T-helper 17 cell (primary cell): ENCODE measurements at places on chromosomes 6 and 20. TPM values are rescaled to one million over a fixed set of nuclear protein-coding genes. Genes with fewer than 3 reads are reported as not detected.

Gene HUS1B
- 1.9 TPM for total RNA-seq

Gene LTB
- 891 TPM for total RNA-seq

DNA sequence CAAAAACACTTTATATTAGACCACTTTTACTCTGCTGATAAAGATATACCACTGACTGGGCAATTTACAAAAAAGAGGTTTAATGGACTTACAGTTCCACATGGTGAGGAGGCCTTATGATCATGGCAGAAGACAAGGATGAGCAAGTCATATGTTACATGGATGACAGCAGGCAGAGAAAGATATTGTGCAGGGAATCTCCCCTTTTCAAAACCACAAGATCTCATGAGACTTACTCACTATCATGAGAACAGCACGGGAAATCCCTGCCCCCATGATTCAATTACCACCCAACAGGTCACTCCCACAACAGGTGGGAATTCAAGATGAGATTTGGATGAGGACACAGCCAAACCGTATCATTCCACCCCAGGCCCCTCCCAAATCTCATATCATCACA, 1383.8 kb upstream of the MAP3K7 start:
- H3K4me1 ChIP-seq: no peaks in the 10 kb centered on the region
- H3K27me3 ChIP-seq: no peaks in the 10 kb centered on the region
- H3K36me3 ChIP-seq: no peaks in the 10 kb centered on the region
- no peak overlapping the region for H3K27ac ChIP-seq

DNA sequence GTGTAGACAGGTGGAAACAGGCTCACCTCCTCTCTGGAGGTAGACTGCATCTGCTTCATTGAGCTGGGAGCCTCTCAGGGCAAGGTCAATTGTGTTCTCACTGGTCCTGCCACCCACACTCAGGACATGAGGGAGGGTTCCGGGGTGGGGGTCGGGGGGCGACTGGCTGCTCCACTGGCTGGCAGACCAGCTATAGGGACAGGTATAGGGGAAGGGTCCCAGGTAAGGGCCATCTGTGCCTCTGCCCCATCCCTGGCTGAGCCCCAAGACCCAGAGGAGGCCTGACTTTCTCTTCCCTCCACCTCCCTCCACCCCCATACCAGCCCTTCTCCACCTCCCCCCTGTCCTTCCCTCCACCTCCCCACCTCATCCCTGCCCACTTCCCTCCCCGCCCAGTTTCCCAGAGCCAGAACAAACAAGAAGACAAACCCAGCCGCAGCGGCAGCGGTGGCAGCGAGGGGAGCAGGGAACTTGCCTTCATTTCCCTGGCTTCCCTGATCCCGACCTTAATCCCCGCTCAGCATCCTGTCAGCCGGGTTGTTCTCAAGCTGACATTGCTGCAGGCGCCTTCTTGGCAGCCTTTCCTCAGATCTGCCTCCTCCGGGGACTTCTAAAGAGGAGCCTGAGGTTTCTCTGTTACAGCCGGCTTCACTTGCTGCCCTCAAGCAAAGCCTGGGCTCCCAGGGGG, 18.3 kb upstream of the FOXP4 start:
- H3K4me3 ChIP-seq: no peak overlapping the region
- peaks cover 7% of the 10 kb centered on the region for H3K36me3 ChIP-seq
- H3K27ac ChIP-seq: no peak overlapping the region
- peaks cover 23% of the 10 kb centered on the region for H3K4me1 ChIP-seq
- DNase-seq: no peak

GRCh38 chr6:89410788-89411144, 1.3 kb downstream of the RRAGD start:
- H3K4me1 ChIP-seq: peaks cover 16% of the 10 kb centered on the region
- H3K27me3 ChIP-seq: peaks cover 18% of the 10 kb centered on the region
- DNase-seq: no peak
- H3K4me3 ChIP-seq: peak overlapping the region; percentile 84
- peak overlapping the region; percentile 61 for H3K27ac ChIP-seq

Gene LSM2
- 22.5 TPM for total RNA-seq
